ENCODE measurements at places on chromosomes 5 and 9.

- DNase-seq = peak; percentile 13
These were observed 54.4 kb downstream of the KCNV2 start for GRCh38 chr9:2771661-2772060.

DNA sequence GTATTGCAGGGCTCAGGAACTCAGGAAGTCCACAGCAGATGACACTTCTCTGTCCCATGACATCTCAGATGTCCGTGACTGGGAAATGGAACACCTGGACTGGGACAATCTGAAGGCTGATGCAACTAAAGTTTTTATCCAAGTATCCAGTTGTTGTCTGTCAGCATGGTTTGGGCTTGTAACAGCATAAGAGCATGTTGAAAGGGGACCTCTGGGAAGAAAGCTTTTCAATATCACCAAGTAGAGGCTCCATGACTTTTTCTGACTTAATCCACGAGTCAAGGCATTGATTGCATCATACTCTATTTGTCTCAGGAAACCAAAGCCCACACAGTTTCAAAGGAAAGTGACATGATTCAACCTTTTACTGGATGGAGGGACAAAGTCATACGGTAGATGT, 807.7 kb downstream of the MTRR start:
- DNase-seq = no peak

GRCh38 chr5:88203981-88204750, 64.5 kb downstream of the TMEM161B start:
- DNase-seq = no peak

GRCh38 chr9:21656776-21657674, 145.4 kb upstream of the MTAP start:
- no peak for DNase-seq

GRCh38 chr5:76819851-76820525, 1.2 kb downstream of the F2RL1 start:
- DNase-seq = no peak

DNA sequence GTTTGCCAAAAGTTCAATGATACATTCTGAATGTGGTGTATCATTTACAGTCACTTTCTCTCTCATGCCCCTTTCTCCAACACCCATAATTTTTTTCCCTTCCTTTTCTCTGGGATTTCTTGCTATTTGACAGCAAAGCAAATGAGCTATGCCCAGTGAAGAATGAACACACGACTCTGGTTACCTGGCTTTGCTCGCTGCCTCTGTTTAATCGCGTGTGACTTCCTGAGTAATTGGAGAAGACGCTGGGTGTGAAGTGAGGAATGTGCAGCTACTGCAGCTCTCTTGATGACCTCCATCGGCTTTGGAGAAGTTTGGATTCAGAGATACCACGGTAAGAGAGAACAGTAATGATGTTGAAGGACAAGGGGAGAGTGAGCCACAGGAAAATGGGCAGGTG, 651.8 kb downstream of the KIF4B start:
- no peak for DNase-seq
